ENCODE measurements at places on chromosomes 12 and 14. TPM values are rescaled to one million over a fixed set of nuclear protein-coding genes. Genes with fewer than 3 reads are reported as not detected.

GRCh38 chr14:70901269-70901668, 6.0 kb upstream of the PCNX1 start:
- DNase-seq, result peak; percentile 47

DNA sequence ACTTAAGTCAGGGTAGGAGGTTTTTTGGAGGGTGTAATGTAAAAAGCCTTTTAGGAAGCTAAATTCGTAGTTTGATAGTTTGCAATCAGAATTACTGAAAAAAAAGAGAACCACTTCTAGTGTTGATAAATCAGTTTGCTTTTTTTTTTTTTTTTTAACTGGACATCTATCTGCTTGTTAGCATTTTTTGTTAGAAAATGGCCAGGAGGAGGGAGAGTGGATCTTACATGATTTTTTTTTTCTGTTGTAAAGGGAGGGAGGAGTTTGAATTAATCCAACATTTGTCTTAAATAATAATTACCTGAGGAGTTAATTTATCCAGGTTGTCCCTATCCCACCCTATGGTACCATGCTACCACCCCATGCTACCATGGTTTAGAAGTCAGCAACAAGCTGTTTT, 1.2 kb downstream of the FBXO34 start:
- DNase-seq, result no peak

- no peak for DNase-seq
These were observed 179.8 kb downstream of the CALM1 start for GRCh38 chr14:90576581-90576980.

GRCh38 chr14:75566321-75566720, 12.1 kb upstream of the FLVCR2 start:
- DNase-seq, result peak; percentile 36

DNA sequence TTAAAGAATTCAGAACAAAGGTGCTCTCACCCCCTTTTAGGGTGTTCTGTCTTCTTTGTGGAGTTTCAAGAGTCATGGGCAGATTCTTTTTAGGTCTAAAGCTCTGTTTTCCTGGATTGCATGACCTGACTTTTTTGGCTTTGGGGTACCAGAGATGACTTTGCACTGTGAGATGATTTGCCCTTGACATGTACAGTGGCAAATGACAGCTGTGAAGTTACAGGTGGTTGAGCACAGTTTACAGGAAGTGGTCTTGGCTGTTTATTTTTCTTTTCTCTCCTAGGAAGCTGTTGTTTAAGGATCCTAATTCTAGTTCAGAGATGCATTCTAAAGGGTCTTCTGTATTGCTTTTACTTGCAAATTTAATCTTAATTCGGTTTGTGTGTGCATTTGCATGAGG, 83.8 kb upstream of the METAP2 start:
- DNase-seq, result no peak

DNA sequence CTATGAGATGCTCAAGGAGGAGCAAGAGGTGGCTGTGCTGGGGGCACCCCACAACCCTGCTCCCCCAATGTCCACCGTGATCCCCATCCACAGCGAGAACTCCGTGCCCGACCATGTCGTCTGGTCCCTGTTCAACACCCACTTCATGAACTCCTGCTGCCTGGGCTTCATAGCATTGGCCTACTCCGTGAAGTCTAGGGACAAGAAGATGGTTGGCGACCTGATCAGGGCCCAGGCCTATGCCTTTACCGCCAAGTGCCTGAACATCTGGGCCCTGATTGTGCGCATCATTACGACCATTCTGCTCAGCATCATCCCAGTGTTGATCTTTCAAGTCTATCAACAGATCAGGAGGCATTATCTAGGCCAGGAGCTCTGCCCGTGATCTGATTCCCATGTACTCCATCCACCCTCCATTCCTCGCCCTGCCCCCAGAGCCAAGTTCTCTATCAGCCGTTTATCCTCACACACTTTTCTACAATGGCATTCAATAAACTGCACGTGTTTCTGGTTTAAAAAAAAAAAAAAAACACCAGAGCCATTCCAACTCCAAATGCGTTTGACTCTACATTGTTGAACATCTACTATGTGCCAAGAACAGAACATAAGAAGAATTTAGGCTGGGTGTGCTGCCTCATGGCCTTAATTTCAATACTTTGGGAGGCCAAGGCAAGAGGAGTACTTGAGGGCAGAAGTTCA, 17.5 kb downstream of the ATXN2 start:
- DNase-seq, result no peak

Gene NOXRED1
- total RNA-seq, result 0.10 TPM

Gene SOAT2
- total RNA-seq, result 0.32 TPM

- no peak for DNase-seq
These were observed 191.7 kb downstream of the ALG10B start for GRCh38 chr12:38508246-38508645.

DNA sequence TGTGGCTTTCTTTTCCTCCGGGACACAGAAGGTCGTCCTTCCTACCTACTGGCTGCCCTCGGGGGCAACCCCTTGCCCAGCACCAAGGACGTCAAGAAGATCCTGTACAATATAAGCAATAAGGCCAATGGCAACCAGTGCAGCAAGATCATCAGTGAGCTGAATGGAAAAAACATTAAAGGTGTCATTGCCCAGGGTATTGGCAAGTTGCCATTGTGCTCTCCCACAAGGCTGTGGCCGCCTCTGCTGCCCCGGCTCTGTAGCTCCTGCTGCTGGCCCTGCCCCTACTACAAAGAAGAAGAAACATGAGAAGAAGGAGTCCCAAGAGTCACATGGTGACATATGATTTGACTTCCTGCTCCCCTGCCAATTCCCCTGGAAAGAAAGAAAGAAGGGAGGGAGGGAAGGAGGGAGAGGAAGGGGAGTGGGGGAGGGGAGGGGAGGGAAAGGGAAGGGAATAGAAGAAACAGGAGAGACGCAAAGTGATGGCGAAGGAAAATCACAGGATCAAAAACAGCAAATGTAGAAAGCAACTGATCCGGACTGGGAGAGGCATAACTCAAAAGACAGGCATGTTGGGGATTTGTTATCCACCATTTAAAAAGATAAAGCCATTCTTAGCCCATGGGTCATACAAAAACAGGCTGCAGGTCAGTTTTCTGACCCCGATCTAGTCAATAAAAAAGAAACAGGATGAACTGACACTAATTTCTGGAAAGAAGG, 61.3 kb upstream of the RESF1 start:
- DNase-seq, result no peak

All from HFFc6 (cell line).